Fibroblast of the aortic adventitia (primary cell): ENCODE measurements at places on chromosomes 13 and 19. TPM values are rescaled to one million over a fixed set of nuclear protein-coding genes. Genes with fewer than 3 reads are reported as not detected.

PIN1 gene
- 18.6 and 59.7 TPM in 2 replicates for total RNA-seq

SUPT5H gene
- total RNA-seq: 88.2 and 299 TPM in 2 replicates

PRTN3 gene
- not detected in 2 replicates for total RNA-seq

DNA sequence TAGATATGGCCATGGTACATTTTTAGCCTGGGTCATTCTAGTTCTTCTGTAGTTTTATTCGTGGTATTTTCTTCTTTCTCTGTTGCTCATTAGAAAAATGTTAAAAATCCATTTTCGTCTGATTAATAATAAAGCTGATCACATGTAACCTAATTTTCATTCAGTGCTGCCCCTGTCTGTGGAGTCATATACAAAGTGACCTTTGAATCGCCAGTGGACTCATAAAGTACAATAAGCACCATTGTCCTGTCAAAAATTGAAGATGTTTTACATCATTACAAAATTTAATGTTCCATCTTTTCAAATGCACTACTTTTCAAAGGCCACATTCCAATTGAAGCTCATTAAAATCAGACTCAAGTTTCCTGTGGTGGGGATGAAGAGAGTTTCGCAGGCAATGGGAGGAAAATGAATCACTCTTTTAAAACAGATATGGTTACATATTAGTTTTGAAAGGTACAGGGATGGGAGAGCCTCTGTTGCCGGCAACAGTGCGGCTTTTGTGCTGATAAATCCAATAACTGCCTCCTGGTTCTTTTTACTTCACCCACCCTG lies 205.4 kb downstream of the ZNF536 start:
- no peak for DNase-seq

DNA sequence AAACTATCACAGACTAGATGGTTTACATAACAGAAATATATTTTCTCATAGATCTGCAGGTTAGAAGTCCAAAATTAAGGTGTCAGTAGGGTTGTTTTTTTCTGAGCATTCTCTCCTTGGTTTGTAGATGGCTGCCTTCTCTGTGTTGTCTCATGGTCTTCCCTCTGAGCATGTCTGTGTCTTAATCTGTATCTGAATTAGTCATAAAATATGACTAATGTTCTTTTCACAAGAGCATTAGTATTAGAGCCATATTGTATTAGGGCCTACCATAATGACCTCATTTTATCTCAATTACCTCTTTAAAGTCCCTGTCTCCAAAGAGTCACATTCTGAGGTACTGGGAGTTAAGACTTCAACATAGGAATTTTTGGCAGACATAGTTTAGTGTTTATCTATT lies 77.2 kb upstream of the OBI1 start:
- DNase-seq: peak; percentile 1

GRCh38 chr19:32691952-32692726 lies 518 bp downstream of the NUDT19 start:
- DNase-seq: peak; percentile 66

DNA sequence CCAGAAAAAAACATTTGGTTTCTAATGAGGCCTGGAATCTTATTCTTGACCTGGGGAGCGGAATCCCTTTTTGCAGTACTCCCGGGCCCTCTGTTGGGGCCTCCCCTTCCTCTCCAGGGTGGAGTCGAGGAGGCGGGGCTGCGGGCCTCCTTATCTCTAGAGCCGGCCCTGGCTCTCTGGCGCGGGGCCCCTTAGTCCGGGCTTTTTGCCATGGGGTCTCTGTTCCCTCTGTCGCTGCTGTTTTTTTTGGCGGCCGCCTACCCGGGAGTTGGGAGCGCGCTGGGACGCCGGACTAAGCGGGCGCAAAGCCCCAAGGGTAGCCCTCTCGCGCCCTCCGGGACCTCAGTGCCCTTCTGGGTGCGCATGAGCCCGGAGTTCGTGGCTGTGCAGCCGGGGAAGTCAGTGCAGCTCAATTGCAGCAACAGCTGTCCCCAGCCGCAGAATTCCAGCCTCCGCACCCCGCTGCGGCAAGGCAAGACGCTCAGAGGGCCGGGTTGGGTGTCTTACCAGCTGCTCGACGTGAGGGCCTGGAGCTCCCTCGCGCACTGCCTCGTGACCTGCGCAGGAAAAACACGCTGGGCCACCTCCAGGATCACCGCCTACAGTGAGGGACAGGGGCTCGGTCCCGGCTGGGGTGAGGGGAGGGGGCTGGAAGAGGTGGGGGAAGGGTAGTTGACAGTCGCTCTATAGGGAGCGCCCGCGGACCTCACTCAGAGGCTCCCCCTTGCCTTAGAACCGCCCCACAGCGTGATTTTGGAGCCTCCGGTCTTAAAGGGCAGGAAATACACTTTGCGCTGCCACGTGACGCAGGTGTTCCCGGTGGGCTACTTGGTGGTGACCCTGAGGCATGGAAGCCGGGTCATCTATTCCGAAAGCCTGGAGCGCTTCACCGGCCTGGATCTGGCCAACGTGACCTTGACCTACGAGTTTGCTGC lies at the start of gene ICAM4:
ICAM4 (plus strand) TSS at position 153 of the 935 bp plus-strand sequence; CDS start at position 211, 58 bp downstream.
- DNase-seq: peak; percentile 44

DNA sequence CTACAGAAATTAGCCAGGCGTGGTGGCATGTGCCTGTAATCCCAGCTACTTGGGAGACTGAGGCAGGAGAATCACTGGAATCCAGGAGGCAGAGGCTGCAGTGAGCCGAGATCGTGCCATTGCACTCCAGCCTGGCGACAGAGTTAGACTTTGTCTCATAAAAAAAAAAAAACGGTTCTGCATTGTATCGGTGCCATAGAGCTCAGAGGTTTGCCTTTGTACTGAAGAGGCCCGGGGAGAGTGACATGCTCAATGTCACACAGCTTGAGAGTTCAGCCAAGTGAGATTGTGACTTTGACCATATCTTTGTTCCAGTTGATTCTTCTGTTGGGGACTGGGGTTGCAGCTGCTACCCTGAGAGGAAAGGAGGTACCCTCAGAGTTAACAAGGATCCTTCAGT lies 4.3 kb downstream of the HAUS8 start:
- DNase-seq: no peak

- DNase-seq: no peak
Measured at GRCh38 chr13:69202996-69203395, 904.6 kb upstream of the ATXN8OS start.

- DNase-seq: no peak
Measured at GRCh38 chr19:2487842-2488241, 11.9 kb downstream of the GADD45B start.

DNA sequence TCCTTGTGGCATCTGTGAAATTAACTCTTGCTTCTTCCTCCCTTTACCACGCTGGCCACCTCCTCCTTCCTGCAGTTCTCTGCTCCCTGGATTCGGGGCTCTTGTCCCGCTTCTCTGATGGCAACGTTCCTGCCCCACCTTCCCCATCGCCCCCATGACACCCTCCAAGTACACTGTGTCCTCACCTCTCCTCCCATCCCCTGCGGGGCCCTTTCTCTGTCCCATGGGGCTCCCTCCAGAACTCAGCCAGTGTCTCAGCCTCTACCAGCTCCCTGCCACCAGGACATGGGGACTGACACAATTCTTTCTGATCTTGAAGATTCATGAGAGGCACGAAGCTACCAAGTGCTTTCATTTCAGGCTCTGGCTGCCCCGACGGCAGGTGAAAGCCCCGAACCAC lies 9.1 kb downstream of the CARS2 start:
- DNase-seq: no peak

DNA sequence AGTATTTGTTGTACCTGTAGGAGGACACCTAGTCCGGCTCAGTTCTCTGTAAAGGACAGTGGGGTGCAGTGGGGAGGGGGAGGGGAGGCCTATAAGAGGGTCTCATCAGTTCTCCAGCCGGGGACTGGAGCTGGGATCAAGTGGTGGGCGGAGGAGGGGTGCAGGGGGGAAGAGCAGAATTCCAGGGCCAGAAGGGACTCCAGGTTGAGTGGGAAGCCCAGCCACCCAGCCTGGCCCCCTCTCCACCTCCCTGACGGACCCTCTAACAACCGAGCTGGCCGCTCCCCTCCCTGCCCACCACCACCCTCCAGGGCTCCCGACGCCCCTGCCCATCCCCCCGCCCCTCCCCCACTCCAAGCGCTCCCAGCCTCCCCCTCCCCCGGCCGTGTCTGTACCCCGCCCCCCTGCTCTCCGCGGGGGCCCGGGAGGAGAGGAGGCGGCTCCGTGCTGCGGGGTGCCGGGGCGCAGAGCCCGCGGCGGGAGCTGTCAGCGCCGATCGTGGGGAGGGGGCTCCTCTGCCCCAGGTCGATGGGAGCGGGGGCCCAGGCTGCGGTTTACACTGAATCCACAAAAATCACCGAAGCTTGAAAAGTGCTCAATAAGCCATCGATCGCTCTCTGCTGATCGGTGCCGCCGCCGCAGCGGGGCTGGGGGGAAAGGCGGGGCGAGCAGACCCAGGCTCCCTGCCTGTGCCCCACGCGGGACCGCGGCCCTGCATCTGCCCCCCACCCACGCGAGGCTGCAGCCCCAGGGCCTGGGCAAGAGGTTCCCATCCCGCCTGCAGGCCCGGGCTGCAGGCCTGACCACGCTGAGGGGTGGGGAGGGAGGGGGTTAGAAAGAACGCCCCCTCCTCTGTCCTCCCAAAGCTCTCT lies 34.6 kb upstream of the ONECUT3 start:
- DNase-seq: no peak

GRCh38 chr13:75440100-75440499 lies 41.9 kb downstream of the TBC1D4 start:
- DNase-seq: peak; percentile 19

GRCh38 chr19:31064491-31064890 lies 284.7 kb downstream of the TSHZ3 start:
- DNase-seq: no peak

DNA sequence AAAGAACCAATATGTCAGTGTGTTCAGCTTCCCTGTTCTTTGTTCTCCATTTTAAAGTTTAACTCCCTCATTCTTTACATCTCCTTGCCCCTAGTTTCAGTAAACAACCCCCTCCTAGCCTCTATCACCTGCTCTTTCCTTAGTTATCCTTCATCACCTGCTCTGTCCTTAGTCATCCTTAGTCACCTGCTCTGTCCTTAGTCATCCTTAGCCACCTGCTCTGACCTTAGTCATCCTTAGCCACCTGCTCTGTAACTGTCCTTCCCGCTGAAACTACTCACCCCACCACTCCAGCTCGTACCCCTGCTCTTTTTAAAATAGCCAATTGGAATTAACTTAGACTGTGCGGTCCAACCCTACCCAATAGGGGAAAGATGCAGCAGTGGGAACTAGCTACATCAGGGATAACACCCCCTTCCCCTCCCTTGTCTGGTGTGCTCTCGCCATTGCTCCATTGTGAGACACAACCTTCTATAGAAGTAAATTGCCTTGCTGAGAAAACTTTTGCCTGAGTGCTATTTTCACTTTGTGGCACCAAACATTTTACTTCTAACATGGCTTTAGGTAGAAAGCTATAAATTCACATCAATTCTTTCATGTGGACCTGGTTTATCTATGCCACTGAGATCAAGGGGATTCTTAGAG lies 16.2 kb downstream of the EDNRB start:
- no peak for DNase-seq

- peak; percentile 26 for DNase-seq
Measured at GRCh38 chr19:1206864-1207450, 1.4 kb downstream of the STK11 start.

- DNase-seq: no peak
Measured at GRCh38 chr13:74867460-74867859, 614.5 kb downstream of the TBC1D4 start.

DNA sequence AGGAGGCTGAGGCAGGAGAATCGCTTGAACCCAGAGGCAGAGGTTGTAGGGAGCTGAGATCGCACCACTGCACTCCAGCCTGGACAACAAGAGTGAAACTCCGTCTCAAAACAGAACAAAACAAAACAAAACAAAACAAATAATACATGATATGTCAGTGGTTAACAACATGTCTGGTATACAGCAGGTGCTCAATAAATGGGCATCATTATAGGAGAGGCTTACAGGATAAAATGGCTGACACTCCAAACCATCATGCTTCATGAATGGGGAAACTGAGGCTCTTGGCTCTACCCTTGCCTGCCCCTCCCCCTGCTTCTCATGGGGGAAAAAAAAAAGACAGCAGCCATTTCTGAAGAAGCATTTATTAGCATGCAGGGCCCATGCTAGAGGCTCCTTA lies 3.0 kb upstream of the RAB3D start:
- DNase-seq: no peak
